NCI-H1436 treated with DMSO at 0.1 percent for 48 hours (cell line): ENCODE measurements at places on chromosomes 4 and X.

- DNase-seq: peak; percentile 49
These were observed 71.6 kb downstream of the PPARGC1A start for GRCh38 chr4:23818097-23818885.

DNA sequence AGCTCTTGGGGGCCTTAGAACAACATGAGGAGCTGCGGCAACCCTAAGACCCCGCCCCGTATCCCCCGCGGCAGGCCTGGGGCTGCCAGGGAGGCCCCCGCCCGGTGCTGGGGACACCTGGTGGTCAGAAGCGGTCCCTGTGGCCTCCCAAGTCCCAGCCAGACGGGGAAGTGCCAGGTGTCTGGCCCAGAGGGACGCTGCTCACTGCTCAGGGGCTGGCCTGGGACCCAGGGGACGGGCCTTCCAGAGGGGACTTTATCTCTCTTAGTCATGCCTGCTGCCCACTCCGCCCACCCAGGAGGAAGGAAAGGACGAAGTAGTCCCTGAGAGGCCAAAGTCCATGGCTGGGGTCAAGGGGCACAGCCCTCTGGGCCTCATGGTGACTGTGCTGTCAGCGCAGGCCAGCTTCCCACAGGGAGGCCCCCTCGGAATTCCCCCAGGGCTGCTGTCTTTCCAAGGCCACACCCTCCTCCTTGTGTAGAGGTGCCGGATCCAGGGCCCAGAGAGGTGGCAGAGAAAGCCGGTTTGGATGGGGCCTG is 31.0 kb upstream of the HTRA3 start:
- no peak for DNase-seq

GRCh38 chr4:13218326-13218958 is 265.7 kb downstream of the RAB28 start:
- DNase-seq: no peak

- no peak for DNase-seq
These were observed 234.3 kb upstream of the HHIP start for GRCh38 chr4:144411700-144412099.

DNA sequence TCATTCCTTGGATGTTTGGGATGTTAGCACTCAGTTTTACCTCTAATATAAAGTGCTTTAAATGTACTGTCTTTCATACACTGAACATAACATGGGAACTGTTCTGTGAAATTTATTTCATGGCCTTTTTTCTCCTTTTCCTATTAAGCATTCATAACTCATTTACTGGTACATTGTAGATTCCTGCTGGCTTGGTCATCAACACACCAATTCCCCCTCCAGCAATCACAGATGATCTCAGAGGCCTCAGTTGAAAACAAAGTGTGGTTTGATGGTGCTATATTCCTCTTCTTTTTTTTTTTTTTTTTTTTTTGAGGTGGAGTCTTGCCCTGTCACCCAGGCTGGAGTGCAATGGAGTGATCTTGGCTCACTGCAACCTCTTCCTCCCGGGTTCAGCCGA is 61.9 kb upstream of the FAM47B start:
- DNase-seq: no peak

- no peak for DNase-seq
These were observed 152.5 kb upstream of the SPRY1 start for GRCh38 chr4:123244137-123244536.

- no peak for DNase-seq
These were observed 19.9 kb upstream of the NPFFR2 start for GRCh38 chr4:72011906-72012305.

DNA sequence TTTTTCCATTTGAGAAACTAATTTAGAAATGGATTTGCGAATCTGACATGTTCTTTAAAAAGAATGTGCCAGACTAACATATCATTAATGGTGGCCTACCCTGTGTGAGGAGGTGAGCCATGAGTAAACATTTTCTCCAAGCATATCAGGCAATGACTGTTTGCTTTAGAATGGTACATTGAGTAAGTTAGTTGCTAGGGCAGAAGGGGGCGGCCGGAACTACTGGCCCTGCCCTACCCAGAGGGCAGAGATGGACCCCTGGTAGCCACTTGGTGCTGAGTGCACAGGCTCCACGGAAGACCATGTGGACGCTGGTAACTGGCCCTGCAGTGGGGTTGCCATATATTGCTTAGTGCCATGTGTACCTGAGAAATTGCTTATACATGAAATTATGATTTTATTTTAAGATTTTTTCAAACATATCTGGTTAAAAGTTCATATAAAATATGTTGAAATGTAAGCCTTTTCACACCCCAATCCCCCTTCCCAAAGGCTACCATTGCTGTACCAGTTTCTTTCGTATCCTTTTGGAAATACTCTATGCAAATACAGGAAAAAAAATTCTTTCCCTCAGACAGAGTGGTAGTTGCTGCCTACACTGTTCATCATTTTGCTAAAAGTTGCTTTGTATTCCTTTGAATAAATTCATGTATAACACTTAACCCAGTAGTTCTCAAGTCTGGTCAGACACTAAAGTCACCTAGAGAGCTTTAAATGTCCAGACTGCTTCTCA is 8.8 kb downstream of the FNIP2 start:
- no peak for DNase-seq

DNA sequence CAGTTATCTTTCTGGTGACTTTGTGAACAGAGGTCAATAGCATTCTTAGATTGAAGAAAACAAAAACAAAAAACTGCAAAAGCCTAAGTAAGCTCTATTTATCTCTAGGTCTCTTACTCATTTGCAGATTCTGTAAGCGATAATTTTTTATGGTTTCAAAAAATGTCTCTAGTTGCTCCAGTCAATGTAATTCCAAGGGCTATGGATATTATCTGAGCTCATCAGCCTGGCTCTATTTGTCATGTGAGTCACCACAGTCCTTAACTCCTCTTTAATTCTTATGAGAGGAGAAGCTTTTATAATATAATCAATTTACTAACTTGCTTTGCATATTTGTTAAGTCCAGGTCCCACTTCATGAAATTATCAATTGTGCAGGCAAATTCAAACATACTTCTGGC is 79.1 kb downstream of the NPFFR2 start:
- DNase-seq: no peak

- DNase-seq: no peak
These were observed 105.9 kb downstream of the THOC2 start for GRCh38 chrX:123626962-123627361.

GRCh38 chrX:39309018-39309635 is 507.9 kb downstream of the MID1IP1 start:
- DNase-seq: no peak

- no peak for DNase-seq
These were observed 344.5 kb upstream of the NOCT start for GRCh38 chr4:138671106-138671505.

GRCh38 chrX:19863212-19863856 is 24.1 kb downstream of the SH3KBP1 start:
- DNase-seq: no peak

DNA sequence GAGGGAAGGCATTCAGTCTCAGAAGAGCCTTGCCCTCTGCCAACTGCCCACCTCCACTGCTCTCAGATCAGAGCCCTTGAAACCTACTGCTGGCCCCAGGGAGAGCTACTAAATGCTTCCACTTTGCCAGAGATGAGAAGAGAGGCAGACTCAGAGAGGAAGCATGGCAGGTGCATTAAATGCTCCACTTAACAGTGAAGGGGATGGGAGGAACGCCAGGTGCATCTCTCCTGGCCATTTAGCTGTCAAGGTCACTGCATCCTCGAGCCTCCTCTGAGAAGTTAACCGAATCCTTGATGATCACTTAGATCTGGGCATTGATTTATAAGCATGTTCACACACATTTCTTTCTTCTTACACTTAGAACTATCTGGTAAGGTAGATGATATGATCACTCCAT is 15.0 kb downstream of the TRPC5 start:
- DNase-seq: peak; percentile 31

GRCh38 chrX:34653811-34654210 is 3.3 kb downstream of the TMEM47 start:
- DNase-seq: no peak

DNA sequence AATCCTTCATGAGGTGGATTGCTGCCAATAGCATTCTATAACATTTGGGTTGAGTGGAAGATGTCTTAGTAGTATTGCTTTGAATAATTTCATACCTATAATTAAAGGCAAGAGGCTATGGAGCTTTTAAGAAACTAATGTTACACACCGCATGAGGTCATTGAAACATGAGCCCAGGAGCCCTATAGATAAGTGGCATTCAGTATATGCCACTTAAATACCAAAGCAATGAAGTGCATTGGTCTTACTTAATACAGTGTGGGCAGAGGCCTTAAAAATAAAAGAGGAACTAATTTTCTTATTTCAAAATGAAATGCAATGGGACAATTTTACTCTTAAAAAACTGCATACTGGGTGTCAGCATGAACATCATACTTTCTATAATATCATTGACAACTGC is 47.5 kb downstream of the SPATA18 start:
- no peak for DNase-seq

DNA sequence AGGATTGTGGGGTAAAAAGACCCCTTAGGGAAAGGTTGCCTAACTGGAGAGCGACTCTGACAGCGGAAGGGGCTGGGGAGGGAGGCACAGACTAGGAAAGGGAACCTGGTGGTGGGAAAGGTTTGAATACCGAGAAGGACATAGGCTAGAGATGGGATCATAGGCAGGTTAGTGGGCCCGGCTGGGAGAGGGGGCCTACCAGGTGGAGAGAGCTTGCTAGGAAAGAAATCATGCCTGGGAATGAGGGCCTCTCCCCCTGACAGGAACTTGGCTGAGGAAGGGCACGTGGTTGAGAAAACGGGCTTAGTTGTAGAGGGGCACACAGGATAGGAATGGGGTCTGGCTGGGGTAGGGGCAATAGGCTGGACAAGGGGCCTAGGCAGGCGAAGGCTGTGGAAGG is 4.4 kb downstream of the OTUD6A start:
- DNase-seq: no peak

DNA sequence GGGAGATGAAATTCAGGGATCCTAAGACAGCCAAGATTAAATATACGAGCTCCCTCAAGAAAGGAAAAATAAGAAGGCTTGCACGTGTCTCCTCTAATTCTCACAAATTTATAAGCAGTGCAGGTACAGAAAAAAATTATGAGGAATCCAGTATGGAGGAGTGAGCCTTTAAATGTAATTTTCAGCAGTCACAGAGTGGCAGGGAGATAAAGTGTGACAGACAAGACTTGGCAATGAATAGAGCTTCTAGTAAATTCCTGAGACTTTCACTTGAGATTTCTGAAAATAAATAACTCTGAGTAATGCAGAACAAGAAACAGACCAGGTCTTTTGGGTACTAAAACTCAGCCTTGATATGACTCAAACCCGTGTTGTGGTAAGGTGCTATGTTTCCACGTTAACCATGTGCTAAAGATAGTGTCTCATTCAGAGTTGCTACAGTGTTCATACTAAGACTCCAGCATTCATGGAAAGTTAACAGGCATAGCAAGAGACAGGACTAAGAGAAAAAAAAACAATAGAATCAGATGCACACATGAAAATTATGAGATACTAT is 119.8 kb downstream of the SPOCK3 start:
- DNase-seq: no peak

- DNase-seq: no peak
These were observed 24.2 kb upstream of the PPM1K start for GRCh38 chr4:88308587-88308986.

DNA sequence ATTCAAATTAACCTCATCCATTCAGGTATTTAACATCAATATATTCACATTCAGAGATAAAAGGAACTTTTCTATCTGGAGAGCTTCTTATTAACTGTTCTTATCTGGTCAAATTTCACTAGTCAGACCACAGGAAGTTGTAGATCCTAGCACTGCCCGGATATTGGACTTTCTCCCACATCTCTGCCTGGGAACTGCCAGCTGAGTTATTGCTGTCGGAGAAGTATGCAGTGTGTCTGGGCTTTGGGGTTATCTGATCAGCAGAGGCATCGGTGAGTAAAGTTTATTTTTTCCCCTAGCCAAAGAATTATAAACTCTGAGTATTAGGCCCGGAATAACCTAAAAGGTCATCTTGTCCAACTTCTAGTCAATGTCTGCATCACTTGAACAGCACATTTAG is 45.1 kb downstream of the OR13H1 start:
- DNase-seq: no peak

- no peak for DNase-seq
These were observed 208.6 kb upstream of the TACR3 start for GRCh38 chr4:103928370-103928769.

DNA sequence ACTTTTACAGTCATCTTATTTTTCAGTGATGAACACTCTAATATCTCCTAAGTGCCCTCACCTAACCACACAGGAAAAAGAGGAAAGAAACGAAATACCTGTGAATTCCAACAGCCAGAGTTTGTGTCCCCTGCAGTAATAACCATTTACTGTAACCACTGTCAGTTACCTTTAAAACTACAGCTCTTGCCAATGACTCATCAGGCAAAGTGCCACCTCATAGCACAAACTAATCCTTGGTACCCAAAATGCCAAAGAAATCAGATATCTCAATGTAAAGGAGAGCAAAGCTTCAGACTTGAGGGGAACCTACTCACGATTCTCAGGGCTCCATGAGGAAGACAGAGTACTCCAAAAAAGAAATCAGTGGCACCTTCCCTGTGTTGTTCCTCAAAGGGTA is 146.5 kb downstream of the NDST3 start:
- no peak for DNase-seq

DNA sequence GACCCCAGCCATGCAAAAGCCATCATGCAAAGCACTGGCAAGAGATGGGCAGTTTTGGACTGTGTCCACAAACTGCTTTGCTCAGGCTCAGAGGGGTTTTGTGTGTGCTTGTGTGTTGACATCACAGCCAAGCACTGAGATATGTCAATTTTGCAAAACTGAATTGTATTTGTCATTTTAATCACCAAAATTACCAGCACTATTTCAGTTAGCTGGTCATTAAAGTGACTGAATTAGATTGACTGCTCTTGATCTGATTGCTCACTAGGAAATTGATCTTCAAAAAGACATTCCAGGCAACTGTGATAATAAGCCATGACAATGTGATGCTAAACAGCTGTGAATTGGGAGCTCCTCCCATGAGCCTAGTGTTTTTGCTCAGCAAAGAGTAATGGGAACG is 337.3 kb upstream of the GNPDA2 start:
- no peak for DNase-seq

GRCh38 chr4:118972167-118972566 is 83.5 kb downstream of the SYNPO2 start:
- DNase-seq: no peak

DNA sequence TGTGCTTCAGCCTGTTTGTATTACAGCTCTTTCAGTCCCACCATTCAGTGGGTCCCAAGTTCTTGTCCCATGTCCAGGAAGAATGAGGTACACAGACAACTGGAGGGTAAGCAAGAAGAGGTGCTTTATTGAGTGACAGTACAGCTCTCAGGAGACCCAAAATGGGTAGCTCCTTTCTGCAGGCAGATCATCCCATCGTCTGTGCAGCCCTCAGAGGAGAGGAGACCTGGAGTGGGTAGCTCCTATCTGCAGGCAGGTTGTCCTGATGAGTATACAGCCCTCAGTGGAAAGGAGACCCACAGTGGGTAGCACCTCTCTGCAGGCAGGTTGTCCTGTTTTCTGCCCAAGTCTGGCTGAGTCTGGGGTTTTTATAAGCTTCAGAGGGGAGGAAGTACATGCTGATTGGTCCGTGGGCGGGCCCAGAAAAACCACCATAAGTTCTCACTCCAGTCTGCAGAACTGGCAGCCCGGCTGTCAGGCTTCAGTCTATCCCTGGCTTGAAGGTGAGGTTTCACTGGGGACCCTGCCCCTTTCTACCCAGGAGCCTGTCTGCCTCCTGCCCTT is 18.0 kb downstream of the GRK4 start:
- DNase-seq: no peak

GRCh38 chr4:150591406-150591805 is 9.5 kb downstream of the MAB21L2 start:
- no peak for DNase-seq

GRCh38 chr4:86560447-86560846 is 33.7 kb upstream of the PTPN13 start:
- no peak for DNase-seq

- no peak for DNase-seq
These were observed 16.6 kb downstream of the FRMPD3 start for GRCh38 chrX:107465932-107466620.
